Activated effector memory CD4-positive, alpha-beta T cell treated with anti-CD3 and anti-CD28 coated beads, Interleukin-2, amount 50 U/mL, for 16 hours (primary cell): ENCODE measurements at places on chromosomes 1 and 21.

- DNase-seq = no peak
Observed at GRCh38 chr1:233664804-233665574, 51.1 kb downstream of the KCNK1 start.

DNA sequence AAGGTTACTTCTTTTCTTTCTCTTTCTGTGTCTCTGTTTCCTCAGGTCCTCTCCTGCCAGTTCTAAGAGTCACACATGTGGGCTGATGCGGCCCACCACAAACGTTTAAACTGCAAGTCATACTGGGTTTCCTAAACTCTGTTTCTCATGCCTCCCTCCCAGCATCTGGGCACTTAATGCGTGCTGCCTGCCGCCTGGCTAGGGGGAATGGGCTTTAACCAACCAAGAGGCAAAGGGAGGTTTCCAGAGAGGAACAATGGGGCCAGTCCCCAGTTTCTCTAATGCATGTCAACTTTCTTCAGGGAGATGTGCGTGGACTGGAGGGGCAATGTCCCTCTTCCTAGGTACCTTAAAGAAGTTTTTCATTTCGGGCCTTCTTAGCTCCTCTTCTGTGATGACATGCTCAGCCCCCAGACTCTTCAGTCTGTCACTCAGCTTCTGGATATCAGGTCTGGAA is 19.9 kb upstream of the SRSF4 start:
- no peak for DNase-seq

GRCh38 chr1:230300322-230301301 is 125.5 kb downstream of the PGBD5 start:
- no peak for DNase-seq

DNA sequence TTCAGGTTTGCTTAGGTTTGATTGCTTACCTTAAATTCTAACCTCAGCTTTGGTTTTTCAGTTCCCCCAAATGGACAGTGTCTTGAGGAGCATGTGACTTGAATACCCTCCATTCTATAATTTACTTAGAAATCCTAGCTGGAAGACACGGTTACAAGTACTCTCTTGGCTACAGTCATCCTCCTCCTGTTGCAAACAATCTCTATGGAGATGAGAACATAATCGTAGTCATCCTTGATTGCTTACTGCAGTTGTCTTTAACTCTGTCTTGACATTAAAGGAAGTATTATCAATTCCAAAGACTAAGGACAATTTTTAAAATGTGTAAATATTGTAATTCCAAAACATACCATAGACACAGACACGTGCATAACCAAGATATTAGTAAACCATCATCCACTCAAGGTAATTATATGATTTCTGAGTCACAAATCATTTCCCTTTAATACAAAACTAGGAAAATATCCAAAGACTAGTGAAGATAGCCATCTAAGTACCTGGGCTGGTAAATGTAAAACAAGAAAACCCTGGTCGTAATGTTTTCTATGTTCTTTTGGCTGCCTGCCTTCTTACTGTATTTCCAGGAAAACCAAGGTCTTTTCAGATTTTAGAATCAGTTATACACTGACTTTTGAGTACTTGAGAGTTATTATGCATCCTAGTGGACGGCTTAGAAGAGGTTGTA is 149.9 kb downstream of the CHRM3 start:
- DNase-seq = no peak
